ENCODE measurements at places on chromosomes 1 and 21. TPM values are rescaled to one million over a fixed set of nuclear protein-coding genes. Genes with fewer than 3 reads are reported as not detected.
A peak's percentile ranks its signal among the peaks of the same experiment; 100 is the strongest.

DNA sequence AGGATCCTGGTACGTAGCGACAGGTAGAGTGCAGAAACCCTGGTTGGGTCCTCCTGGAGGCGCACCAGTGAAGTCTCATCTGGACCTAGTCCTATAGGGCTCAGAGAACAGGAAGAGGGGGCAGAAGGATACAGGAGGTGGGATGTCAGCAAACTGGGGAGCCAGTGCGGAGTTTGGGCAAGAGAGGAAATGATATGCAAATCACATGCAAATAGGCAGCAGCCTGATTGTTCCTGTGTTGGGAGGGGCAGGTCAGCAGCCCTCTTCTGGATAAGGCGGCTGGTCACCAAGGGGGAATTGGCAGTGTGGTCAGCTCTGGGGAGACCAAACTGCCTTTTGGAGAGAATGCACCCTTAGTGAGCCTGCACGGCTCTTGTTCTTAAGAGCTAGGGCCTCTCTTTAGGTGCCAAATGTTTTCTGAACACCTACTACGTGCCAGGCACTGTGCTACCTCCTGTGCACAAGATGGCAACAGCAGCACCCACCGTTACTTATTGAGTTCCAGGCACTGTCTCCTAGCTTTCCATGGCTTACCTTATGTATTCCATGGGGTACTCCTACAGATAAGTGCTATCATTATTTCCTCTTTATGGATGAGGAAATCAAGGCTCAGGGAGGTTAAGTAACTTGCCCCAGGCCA lies 18.1 kb upstream of the PADI3 start:
- H3K4me3 ChIP-seq: no peak overlapping the region
- H3K4me1 ChIP-seq: no peaks in the 10 kb centered on the region
- DNase-seq: no peak
- H3K27me3 ChIP-seq: no peaks in the 10 kb centered on the region

GRCh38 chr1:9363061-9363471 lies 70.4 kb downstream of the SPSB1 start:
- H3K36me3 ChIP-seq: no peaks in the 10 kb centered on the region
- no peaks in the 10 kb centered on the region for H3K27me3 ChIP-seq
- H3K4me1 ChIP-seq: peaks cover 14% of the 10 kb centered on the region
- H3K4me3 ChIP-seq: no peak overlapping the region

- no peaks in the 10 kb centered on the region for H3K4me1 ChIP-seq
- no peak for DNase-seq
- no peaks in the 10 kb centered on the region for H3K36me3 ChIP-seq
- H3K27me3 ChIP-seq: no peaks in the 10 kb centered on the region
- H3K4me3 ChIP-seq: no peak overlapping the region
These were observed 7.3 kb upstream of the LRRC71 start for GRCh38 chr1:156912861-156913808.

DNA sequence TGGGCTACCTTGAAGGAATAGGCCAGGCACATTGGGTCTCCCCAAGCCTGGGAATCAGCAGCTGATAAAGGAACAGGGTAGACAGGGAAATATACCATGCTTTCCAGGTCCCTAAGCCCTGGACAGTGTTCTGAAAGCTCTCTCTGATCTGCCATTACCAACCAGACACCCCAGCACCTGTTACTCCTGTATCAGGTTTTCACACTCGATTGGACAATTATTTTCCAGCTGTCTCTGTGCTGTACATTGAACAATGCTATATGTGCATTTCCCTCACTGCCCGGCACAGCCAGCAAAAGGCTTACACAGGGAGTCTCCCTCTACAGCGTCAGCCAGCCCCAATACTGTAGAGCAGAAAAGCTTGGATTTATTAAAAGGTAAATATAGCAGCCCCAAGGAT lies 4.7 kb downstream of the CFAP45 start:
- H3K36me3 ChIP-seq: no peaks in the 10 kb centered on the region
- H3K27me3 ChIP-seq: no peaks in the 10 kb centered on the region
- H3K4me3 ChIP-seq: no peak overlapping the region
- H3K27ac ChIP-seq: no peak overlapping the region

DNA sequence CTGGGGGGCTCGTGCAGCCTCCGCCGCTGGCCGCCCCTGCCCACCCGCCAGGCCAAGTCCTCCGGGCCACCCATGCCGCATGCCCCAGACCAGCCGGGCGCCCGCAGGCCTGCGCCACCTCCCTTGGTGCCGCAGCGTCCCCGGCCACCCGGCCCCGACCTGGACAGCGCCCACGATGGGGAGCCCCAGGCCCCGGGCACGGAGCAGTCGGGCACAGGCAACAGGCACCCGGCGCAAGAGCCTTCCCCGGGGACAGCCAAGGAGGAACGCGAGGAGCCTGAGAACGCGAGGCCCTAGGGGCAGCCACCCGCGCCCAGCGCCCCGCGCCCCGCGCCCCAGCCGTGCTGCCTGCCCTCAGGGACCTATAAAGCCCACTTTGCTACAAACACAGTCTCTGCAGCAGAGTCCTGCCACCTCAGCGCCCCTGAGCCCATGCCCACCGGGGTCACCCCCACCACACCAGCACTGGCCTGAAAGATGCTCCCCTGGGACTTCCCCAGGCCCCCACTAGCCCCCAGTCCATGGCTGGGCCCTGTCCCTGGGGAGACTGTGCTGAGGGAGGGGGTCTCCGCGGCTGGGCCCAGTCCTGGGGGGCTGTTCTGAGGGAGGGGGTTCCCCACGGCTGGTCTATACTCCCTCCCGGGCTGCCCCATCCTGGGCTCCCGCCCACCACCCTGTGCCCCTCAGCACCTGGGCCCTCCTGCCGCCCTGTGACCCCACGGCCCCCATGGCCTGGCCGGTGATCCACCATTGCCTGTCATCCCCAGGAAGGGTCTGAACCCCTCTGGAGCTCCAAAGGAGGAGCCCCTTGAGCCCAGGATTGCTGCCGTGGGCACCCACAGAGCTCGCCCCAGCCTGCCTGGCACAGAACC lies 8.6 kb downstream of the TNFRSF18 start:
- H3K4me3 ChIP-seq: no peak overlapping the region
- H3K36me3 ChIP-seq: no peaks in the 10 kb centered on the region
- H3K27me3 ChIP-seq: no peaks in the 10 kb centered on the region
- DNase-seq: peak; percentile 19
- H3K4me1 ChIP-seq: peaks cover 19% of the 10 kb centered on the region
- H3K27ac ChIP-seq: no peak overlapping the region

DNA sequence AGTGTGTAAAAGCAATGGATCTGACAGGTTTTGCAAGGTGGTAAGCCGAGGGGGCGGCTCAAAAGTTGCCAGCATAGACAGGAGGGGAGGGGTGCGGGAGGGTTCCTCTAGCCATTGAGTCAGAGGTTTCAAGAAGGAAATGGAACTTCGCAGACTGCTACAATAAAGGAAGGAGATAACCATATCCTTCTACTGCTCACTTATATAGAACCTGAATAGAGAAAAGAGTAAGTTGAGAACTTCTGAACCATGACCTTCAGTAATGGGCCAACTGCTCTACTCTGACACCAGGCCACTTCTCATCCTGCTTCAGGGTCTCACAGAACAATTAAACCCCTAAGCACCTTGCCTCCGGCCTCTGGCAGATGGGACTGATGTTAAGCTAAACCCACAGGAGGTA lies 26.3 kb upstream of the BCAR3 start:
- H3K27me3 ChIP-seq: no peaks in the 10 kb centered on the region
- H3K4me1 ChIP-seq: peaks cover 17% of the 10 kb centered on the region
- no peak for DNase-seq
- no peak overlapping the region for H3K27ac ChIP-seq
- no peaks in the 10 kb centered on the region for H3K36me3 ChIP-seq

Gene CATSPERE
- 1.4 TPM for total RNA-seq

GRCh38 chr1:67690411-67690810 lies 5.4 kb downstream of the GADD45A start:
- H3K4me1 ChIP-seq: peaks cover 7% of the 10 kb centered on the region
- no peak overlapping the region for H3K27ac ChIP-seq
- no peaks in the 10 kb centered on the region for H3K27me3 ChIP-seq
- no peak for DNase-seq
- H3K36me3 ChIP-seq: peaks cover 5% of the 10 kb centered on the region
